NCI-H1930 (cell line): ENCODE measurements at places on chromosomes 16 and 17.
A peak's percentile ranks its signal among the peaks of the same experiment; 100 is the strongest.

DNA sequence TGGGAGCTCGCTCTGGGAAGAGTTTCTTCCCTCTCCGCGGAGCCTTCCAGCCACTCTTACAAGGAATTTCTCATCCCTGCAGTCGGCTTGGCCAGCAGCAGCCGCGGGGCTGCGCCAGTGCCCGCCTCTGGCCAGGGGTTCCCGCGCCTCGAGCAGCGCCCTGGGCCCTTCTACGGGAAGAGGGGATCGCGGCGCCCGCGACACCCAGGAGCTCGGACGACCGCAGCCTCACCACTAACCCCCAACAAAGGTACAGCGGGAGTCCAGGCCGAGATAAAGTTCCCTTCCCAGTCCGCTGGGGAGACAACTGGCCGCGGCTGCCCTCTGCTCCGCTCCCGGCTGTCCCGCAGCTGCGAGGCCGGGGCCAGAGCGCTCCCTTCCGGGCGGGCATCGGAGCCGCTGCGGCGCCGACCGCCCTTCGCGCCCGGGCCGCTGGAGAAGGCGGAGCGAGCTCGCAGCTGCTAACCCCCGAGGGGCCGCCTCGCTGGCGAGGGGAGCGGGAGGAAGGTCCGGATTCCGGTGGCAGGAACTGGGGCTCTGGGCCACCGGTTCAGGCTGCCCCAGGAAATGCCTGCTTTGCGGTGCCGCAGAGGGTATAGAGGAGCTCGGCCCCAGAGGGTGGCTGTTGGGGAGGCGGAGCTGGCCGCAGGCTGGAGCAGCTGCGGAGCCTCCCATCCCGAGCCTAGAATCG is 3.6 kb upstream of the HS3ST3B1 start:
- peak; percentile 39 for DNase-seq

DNA sequence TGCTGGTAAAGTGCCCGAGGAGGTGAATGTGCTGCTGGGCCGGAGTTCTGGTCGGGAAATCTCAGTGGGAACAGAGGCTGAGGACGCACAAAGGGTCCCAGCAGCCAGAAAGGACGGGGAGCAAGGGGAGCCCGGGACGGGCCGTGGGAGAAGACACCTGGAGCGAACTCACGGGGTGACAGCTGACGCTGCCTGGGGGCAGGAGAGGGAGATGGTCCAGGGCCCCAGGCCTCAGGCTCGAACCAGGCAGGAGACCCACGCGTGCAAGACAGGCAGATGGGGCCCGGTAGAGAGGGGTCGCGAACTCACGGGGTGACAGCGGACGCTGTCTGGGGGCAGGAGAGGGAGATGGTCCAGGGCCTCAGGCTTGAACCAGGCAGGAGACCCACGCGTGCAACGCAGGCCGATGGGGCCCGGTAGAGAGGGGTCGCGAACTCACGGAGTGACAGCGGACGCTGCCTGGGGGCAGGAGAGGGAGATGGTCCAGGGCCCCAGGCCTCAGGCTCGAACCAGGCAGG is 72.9 kb downstream of the METRNL start:
- DNase-seq: no peak

- no peak for DNase-seq
Measured at GRCh38 chr16:4263504-4264436, 9.1 kb downstream of the TFAP4 start.

GRCh38 chr17:29007456-29007855 is 1.6 kb upstream of the SEZ6 start:
- DNase-seq: no peak

GRCh38 chr16:11129378-11129781 is 126.6 kb downstream of the SOCS1 start:
- DNase-seq: no peak

DNA sequence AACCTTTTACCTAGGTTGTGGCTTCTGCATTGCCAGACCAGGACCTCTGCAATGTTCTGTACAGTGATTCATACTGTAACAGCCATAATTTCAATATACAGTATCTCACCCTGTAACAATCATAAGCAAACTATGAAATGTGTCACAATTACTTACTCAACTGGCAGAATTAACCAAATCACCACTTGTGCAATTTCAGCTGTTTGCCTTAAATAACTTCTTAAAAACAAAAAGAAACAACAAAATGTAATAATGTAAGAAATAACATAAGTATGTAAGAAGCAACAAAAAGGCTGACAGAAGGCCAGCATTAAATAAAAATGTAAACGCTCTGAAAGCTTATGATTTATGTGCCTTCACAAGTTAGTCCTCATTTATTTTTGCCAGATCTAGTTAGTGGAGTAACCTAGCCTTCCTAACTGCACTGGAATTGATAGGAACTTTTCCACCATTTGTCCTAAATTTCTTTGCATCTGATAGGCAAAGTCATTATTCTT is 96.9 kb downstream of the SKAP1 start:
- no peak for DNase-seq

DNA sequence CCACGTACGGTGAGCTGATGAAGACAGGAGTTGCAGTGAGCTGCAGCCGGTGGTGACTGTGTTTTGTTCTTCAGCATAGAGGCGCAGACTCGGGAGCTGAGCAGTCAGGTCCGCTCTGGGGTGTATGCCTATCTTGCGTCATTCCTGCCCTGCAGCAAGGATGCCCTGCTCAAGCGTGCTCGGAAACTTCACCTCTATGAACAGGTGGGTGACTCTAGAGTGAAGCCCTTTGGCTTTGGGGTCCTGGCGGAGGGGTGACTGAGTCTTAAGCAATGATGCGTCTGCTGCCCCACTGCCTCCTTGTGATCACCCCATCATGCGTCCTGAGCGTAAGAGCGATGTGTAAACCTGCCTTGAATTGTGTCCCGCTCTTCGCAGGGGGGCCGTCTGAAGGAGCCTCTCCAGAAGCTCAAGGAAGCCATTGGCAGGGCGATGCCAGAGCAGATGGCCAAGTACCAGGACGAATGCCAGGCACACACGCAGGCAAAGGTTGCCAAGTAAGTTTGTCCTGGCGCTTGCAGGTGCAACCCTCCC is 22.9 kb downstream of the UBN1 start:
- no peak for DNase-seq

DNA sequence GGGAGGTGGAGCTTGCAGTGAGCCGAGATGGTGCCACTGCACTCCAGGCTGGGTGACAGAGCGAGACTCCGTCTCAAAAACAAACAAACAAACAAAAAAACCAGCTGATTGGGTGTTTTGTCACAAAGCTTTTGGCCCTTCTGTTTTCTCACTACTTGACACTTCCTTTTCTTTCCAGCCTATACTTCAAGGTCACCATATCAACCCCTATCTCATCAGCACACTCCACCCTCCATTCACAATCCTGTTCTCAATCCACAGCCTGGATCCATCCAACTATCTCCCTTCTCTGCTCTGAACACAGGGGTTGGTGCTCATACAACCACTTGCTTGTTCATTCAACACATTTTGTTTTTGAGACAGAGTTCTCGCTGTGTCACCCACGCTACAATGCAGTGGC is 6.6 kb upstream of the MED11 start:
- DNase-seq: no peak
